Effector memory CD8-positive, alpha-beta T cell (primary cell): ENCODE measurements at places on chromosomes 13 and 19.
A peak's percentile ranks its signal among the peaks of the same experiment; 100 is the strongest.

DNA sequence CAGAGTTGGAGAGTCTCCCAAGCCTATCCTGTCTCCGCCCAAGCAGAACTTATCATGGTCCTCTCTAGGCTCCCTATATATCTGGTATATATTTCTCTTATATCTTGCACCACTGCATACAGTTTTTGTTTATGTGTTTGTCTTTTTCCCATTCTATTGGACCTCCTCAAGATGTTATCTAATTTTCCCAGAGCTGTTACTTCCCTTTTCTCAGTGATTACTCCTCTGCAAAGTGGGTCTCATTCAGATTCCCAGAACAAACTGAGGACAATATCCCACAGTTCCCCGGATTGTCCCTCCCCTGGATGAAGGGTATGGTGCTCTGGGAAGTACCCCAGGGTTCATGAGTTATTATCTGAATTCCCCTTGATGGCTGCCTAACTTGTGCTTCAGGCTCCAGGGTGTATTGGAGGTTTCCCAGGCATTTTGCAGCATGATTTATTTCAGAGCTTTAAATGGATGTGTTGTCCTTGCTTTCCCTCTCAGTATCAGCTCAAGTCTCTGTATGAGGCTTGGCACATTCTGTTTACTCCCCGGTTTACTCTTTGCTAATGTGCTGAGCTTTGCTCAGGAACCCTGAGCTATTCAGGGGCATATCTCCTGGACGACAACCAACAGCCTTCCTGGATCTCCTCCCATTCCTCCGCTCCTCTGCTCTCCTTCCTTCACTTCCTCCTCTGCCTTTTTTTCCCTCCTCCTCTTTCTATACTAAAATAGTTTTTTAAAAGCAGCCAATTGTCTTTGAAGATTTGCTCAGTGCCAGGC, 329.3 kb downstream of the SPRY2 start:
- H3K36me3 ChIP-seq: no peaks in the 10 kb centered on the region
- DNase-seq: no peak
- H3K27me3 ChIP-seq: no peaks in the 10 kb centered on the region
- H3K4me1 ChIP-seq: no peaks in the 10 kb centered on the region
- no peak overlapping the region for H3K4me3 ChIP-seq
- no peak overlapping the region for H3K27ac ChIP-seq

- H3K4me1 ChIP-seq: no peaks in the 10 kb centered on the region
- peaks cover 22% of the 10 kb centered on the region for H3K27me3 ChIP-seq
- no peak overlapping the region for H3K4me3 ChIP-seq
- H3K36me3 ChIP-seq: peaks cover 2% of the 10 kb centered on the region
- no peak overlapping the region for H3K27ac ChIP-seq
- no peak for DNase-seq
These were observed 39.4 kb downstream of the ZNF846 start for GRCh38 chr19:9729162-9729561.

DNA sequence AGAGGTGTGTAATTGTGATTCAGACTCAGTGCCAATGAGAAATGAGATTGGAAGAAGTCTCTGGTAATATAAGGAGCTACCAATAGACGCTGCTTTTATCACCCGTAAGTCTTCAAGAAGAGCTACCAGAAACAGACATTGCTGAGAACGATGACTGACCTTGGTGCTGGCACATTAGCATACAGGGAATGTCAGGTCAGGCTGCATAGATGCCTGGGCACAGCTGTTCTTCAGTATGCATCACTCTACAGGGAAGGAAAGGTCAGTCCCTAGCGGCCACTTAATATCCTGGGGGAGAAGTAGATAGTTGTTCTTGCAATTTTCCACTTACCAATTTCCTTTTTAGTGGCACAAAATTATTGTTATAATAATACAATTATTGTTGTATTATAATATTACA, 380.4 kb downstream of the PCDH9 start:
- H3K27me3 ChIP-seq: no peaks in the 10 kb centered on the region
- H3K27ac ChIP-seq: no peak overlapping the region
- no peaks in the 10 kb centered on the region for H3K4me1 ChIP-seq
- DNase-seq: no peak

DNA sequence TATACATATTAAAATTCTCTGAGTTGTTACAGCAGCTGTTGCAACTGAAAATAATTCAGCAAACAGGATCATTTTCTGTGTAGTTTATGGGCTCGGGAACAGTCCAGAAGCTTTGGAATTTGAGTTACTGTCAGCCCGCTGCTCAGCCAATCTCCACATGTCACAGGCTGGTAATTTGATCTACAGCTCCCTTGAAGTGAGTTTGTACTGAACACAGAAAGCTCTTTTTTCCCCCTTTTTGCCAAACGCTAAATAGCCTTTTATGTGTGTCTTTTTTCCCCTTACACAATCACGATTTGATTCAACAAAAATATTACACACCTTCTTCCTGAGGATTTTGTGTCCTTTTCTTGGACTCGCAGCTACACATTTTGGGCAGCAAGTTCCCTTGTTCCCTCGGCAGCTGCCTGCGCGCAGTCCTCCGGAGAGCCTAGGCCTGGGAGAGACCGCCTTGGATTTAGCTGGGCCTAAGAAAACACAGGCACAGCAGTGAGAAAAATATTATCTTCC, 371.4 kb downstream of the KCNRG start:
- H3K27ac ChIP-seq: peak overlapping the region; percentile 42
- DNase-seq: no peak
- peaks cover 3% of the 10 kb centered on the region for H3K36me3 ChIP-seq
- H3K27me3 ChIP-seq: no peaks in the 10 kb centered on the region
- H3K4me3 ChIP-seq: peak overlapping the region; percentile 38

DNA sequence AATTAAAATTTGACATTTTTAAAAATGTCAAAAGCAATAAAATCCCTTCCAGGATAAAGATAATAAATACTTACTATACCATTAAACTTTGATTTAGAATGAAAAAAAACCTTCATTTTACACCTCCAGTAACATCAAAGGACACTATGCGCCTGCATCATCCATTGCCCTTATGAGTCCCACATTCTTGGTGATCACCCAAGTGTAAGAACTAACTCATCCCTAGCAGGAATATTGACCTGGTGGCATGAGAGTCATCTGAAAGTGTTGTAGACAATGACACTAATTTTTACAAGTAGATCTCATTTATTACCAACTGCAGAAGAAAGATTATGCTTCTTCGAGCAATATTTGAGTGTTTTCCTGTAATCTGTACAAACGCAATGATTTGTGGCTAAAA, 1128.9 kb downstream of the EFNB2 start:
- no peaks in the 10 kb centered on the region for H3K27me3 ChIP-seq
- no peak overlapping the region for H3K4me3 ChIP-seq
- DNase-seq: no peak

- peaks cover 6% of the 10 kb centered on the region for H3K36me3 ChIP-seq
- no peaks in the 10 kb centered on the region for H3K27me3 ChIP-seq
- H3K4me1 ChIP-seq: peaks cover 50% of the 10 kb centered on the region
- no peak for DNase-seq
These were observed 17.6 kb downstream of the KDM4B start for GRCh38 chr19:4986471-4986891.

DNA sequence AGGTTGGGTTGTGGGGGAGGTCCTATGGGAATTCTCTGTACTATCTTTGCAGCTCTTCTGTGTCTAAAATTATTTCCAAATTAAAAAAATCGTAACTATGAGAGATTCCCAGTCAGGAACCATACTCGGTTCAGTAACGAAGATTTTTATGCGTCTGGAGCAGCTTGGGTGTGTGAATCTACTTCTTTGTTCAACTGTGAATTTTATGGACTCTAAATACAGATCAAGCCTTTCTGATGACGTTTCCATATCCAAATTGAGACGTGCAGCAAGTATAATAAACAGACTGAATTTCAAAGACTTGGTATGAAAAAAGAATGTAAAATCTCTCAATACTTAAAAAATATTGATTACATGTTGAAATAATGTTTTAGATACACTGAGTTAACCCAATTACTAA, 30.9 kb downstream of the MLLT1 start:
- peaks cover 6% of the 10 kb centered on the region for H3K36me3 ChIP-seq
- H3K4me1 ChIP-seq: peaks cover 34% of the 10 kb centered on the region
- no peak overlapping the region for H3K27ac ChIP-seq
- no peak for DNase-seq
- no peak overlapping the region for H3K4me3 ChIP-seq

DNA sequence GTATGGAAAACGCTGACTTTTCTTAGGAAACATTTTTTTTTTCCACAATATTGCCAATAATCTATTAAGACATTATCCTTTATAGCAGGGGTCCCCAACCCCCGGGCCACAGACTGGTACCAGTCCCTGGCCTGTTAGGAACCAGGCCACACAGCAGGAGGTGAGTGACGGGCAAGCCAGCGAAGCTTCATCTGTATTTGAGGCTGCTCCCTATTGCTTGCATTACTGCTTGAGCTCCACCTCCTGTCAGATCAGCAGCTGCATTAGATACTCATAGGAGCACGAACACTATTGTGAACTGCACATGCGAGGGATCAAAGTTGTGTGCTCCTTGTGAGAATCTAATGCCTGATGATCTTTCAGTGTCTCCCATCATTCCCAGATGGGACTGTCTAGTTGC, 793.7 kb downstream of the SLITRK5 start:
- H3K27me3 ChIP-seq: no peaks in the 10 kb centered on the region
- no peak overlapping the region for H3K27ac ChIP-seq
- H3K4me3 ChIP-seq: no peak overlapping the region
- no peaks in the 10 kb centered on the region for H3K4me1 ChIP-seq
- no peaks in the 10 kb centered on the region for H3K36me3 ChIP-seq
